ENCODE measurements at places on chromosomes 4 and X. TPM values are rescaled to one million over a fixed set of nuclear protein-coding genes. Genes with fewer than 3 reads are reported as not detected.

- peak; percentile 4 for DNase-seq
Measured at GRCh38 chr4:5037553-5038551, 13.4 kb upstream of the STK32B start.

GRCh38 chr4:119955256-119955655, 111.4 kb downstream of the MAD2L1 start:
- no peak for DNase-seq

Gene ATXN3L
- total RNA-seq, result not detected

Gene MFAP3L
- 0.03 TPM for total RNA-seq

Gene TKTL2
- total RNA-seq, result not detected

DNA sequence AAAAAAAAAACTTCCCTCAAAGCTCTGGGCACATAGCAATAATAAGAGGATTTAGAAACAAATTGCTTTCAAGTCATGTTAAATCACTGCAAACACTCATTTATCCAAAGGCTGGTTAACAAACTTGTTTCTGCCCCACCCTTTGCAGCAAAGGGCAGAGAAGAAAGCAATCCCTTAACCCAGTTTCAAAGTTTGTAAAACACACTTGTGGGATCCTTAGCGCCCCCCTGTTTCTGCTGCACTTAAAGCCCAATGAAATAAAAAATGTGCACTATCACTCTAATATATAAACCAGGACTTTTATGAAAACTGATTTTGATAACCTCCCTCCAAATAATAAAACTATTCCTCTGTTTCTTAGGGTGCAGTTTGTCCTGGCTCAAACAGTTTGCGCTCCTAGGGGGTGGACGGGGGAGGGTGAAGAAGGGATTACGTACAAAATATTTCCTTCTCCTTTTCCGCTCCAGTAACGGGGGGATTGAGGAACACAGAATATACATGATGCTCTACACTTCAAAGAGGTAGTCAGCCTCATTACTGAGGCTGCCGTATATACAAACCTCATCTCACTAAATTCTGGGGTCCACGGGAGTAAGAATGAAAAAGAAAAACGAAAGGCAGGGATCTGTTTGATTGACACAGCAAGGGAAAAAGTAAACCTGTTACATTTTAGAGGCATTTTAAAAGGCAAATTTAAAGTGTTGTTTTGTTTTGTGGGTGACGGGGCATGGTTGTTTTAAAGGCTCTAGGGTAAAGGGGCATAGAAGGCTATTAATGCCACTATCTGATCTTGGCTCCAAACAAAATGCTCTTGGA, 3.1 kb upstream of the PCDH10 start:
- DNase-seq, result no peak

Gene PNMA6F
- total RNA-seq, result not detected
